ENCODE measurements at places on chromosomes 1 and 21.

DNA sequence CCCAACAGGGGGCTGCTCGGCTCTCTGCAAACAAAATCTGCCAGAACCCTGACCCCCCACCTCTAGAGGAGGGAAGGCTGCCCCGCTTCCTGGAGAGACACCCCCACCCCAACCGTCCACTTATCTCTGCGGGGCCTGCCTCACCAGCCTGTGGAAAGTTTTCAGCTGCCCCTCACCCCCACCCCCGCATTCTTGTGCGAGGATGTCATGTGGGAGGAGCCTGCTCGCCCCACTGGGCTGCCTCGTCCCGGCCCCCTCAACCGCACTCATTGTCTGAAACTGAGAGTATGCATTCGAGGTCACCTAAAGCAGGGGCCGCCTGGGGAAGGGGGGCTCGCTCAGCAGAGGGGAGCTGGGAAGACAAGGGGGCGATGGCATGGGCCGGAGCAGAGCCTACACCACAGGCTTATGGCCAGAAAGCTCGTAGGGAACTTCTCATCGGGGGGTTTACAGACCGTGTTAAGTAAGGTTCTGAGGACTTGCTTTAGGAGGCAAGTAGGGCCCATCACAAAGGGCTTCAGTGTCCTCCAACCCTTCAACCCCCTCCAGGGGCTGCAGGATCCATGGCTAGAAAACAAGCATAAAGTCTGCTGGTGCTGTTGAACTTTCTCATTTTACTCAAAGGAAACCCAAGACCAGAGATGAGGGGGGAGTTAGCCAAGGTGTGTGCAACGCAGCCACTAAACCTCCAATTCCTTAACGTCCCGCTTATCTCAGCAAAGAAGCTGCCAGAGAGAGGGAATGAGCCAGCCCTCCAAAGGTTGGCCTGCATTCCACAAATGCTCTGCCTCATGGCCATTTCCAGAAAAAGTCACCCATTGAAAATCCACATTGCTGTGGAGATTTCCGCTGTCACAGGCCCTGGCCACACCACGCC lies 9.4 kb downstream of the EPHA2 start:
- peak; percentile 65 for DNase-seq

DNA sequence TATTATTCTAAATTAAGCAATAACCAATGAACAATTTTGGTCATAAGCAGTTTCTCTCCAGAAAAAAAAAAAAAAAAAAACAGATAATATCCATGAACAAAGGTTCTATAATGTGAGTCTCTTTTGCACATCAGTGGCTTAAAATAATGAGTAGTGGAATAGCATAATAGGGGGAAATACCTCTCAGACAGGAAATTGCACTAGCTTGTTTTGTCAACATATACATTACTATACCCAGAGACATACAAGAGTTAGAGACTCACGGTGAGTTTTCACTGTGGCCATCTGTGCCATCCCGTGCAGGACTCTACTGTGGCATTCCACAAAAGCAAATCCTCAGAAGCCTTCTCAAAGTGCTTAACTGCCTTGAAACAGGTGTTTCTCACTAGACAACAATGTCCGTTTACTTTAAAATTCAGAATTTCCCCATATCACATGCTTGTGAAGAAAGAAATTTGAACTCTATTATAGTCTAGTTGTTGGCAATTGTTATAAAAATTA lies 697.9 kb downstream of the USP25 start:
- no peak for DNase-seq

GRCh38 chr1:207962716-207963426 lies 51.9 kb upstream of the CD34 start:
- no peak for DNase-seq

GRCh38 chr21:17442165-17442564 lies 70.7 kb upstream of the CXADR start:
- DNase-seq, result no peak

- DNase-seq, result no peak
These were observed 25.3 kb downstream of the KCND3 start for GRCh38 chr1:111963985-111964738.

- no peak for DNase-seq
These were observed 130.9 kb downstream of the UCK2 start for GRCh38 chr1:165958306-165958705.

DNA sequence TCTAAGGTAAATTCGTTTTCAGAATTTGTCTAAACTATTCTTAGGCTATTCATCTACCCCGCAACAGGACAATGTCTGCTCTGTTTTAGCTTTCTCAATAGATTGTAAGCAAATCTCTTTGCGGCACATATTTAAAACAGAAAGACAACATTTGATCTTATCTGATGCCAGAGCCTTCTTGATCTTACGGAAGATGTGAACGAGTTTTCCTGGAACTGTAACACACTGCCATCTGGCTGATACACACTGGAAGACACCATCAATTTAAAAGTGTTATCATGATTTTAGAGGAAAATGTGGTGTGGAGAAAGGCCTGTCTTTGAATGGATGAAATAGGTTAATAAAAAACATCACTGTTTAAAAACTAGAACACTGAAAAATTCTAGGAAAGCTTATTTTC lies 36.1 kb downstream of the COA6 start:
- DNase-seq, result no peak

DNA sequence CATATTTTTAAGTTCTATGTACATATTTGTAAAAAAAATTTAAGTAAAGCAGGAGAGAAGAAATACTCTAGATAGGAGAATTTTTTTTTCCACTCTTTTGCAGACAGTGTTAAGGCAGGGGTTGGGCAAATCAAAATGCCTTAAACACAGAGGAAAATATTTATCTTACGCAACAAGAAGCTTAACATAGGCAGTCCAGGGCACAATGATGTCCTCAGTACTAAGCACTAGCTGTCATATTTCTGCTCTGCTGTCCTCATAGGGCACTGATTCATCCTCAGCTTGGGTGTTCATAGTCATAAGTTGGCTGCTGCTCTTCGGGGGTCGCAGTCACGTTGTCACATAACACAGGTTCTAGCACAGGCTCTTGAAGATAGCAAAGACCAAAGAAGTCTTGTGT lies 247.4 kb downstream of the PTBP2 start:
- DNase-seq, result no peak

GRCh38 chr1:172398193-172398592 lies 22.3 kb upstream of the C1orf105 start:
- no peak for DNase-seq

DNA sequence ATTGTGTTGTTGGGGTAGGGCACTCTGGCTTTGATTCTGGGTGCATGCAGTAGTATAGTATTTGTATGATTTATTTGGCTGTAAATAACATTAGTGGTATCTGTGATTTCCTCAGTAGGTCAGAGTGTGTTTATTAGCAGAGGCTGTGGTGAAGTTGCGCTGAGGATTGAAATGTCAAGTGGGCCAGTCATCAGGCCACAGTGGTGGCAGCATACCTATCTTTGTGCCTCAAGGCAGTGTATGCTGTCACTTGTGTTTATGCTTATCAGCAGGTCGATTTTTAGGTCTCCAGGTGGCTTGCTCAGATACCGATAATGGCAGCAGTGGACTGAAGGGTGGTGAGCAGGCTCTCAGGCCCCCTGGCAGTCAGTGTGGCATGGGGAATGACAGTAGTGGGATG lies 11.3 kb downstream of the LY9 start:
- no peak for DNase-seq

- DNase-seq, result no peak
These were observed 22.7 kb upstream of the TRAPPC10 start for GRCh38 chr21:43989401-43989800.

GRCh38 chr21:36858320-36858957 lies 108.0 kb downstream of the HLCS start:
- no peak for DNase-seq

DNA sequence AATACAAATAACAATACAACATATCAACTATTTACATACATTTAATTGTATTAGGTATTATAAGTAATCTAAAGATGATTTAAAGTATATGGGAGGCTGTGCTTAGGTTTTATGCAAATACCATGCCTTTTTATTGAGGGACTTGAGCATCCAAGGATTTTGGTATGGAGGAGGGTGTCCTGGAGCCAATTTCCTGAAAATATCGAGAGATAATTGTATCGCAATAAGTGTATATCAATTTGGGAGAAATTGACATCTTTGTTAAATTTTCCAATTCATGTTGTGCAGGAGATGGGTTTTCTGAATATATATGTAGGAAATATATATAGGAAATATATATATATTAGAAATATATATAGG lies 63.5 kb downstream of the ATP1A1 start:
- no peak for DNase-seq

- no peak for DNase-seq
These were observed 93.6 kb downstream of the DYRK1A start for GRCh38 chr21:37460196-37460595.

- no peak for DNase-seq
These were observed 355.2 kb upstream of the GREM2 start for GRCh38 chr1:240967070-240967724.

DNA sequence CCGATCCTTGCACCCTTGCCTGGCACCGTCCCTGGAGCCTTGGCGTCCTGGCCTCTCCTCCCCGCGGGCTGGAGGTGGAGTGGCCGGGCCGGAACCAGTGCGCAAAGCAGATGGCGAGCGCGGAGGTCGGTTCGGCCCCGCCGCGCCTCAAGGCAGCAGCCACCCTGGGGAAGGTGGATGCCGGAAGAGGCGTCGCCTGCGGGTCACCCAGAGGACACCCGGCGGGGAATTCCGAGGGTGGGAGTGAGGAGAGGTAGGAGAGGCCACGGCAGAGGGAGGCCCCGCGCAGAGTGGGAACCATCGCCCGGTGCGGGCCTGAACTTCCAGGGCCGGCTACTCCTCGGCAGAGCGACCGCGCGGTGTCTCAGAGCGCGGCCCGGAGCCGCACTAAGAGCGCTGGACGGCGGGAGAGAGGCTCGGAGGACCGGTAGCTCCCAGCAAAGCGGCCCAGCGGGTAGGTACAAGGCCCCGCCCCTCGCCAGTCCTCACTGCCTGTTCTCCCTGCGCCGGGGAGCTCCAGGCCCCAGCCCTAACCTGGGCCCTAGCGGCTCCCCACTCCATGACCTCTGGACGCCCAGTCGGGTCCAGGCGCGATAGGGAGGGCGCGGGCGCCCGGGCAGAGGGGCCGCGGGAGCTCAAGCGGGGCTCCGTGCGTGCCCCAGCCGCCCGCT lies at the start of gene RNF207:
TSS of gene RNF207 (plus strand) at position 271 of the 671 bp plus-strand sequence. CDS start 417 bp downstream, outside the sequence.
- peak; percentile 22 for DNase-seq
